ENCODE measurements at places on chromosomes 5 and 9.

DNA sequence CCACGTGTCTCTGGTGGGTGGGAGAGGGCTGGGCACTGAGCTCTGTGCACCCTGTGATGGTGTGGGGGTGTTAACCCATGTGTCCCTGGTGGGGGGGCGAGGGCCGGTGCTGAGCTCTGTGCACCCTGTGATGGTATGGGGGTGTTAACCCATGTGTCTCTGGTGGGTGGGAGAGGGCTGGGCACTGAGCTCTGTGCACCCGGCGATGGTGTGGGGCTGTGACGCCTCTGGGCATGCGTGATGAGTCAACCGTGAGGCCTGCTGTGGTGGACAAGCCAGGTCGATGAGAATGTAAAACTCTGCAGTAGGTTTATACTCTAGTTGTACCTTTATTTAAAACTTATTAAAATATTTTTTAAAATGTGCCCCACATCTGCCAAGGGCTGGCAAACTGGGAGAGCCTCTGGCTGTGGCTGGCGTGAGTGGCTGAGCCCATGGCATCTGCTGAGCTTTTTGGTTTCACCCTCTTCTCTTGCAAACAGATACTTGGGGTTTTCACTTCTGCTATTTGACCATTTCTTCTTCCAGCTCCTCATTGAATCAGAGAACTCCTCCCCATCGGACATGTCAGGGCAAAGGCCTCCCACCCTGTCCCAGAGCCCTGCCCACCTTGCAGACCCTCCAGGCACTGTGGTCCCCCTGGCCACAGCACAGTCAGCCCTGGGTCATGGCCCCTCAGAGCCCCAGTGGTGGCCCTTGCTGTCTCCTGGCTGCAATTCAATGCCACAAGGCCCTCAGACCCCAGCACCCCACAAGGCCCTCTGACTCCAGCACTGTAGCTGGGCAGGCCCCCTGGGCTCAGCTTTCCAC lies 18.5 kb upstream of the EXOC3 start:
- no peak for DNase-seq

DNA sequence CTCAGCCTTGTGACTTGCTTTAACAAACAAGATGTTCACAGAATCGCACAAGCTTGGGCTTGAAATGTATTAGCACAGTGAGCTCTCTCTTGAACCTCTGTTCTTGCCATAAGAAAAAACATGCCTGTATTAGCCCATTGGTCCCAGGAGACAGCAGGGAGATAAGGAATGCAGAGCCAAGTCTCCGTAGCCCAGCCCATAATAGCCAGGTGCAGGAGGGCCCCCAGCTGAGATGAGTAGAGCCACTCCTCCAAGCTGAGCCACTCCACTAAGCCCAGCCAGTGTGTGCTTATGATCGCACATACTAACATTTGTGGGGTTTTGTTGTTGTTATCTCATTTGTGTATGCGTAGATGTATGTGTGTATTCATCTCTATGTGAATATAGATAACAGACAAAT lies 21.6 kb upstream of the SVEP1 start:
- no peak for DNase-seq

DNA sequence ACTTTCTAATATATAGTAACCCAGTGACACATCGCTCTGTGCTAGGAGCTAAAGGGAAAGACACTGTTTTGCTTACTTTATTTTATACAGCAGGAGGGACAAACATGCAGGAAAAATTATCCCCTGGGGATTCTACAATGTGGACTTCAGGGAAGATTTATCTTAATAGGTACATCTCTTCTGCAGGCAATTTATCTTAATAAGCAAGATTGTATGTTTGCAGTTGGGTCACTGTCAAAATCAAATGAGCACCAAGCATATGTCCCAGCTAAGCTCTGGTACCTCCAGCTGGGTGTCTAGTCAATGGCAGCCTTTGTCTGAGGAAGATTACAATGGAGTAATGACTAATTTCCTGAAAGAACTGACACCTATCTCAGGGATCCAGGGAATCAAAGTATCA lies 309.9 kb upstream of the PANK3 start:
- DNase-seq = no peak

GRCh38 chr5:154334406-154335064 lies 111.3 kb upstream of the SAP30L start:
- DNase-seq = no peak

- DNase-seq = no peak
These were observed 3.0 kb downstream of the NKX2-5 start for GRCh38 chr5:173231996-173232498.

- DNase-seq = no peak
These were observed 104.6 kb downstream of the MTX3 start for GRCh38 chr5:79886456-79886855.

GRCh38 chr5:83513491-83513890 lies 41.9 kb downstream of the VCAN start:
- DNase-seq = no peak

DNA sequence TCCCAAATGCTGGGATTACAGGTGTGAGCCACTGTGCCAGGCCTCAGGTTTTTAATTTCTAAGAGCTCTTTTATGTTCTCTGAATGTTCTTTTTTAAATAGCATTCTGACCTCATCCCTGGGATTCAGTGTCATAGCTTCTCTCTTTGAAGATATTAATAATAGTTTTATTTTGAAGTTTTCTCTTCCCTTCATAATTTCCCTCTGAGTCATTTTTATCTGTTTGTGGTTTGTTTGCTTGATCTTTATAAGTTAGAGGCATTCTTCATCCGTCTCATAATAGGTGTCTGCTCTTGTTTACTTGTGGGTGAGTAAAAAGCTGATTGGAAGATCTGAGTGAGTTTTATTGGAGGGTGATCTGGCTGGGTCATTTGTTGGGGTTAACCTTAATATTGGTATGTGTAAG lies 12.5 kb upstream of the MAMDC2 start:
- DNase-seq = no peak

DNA sequence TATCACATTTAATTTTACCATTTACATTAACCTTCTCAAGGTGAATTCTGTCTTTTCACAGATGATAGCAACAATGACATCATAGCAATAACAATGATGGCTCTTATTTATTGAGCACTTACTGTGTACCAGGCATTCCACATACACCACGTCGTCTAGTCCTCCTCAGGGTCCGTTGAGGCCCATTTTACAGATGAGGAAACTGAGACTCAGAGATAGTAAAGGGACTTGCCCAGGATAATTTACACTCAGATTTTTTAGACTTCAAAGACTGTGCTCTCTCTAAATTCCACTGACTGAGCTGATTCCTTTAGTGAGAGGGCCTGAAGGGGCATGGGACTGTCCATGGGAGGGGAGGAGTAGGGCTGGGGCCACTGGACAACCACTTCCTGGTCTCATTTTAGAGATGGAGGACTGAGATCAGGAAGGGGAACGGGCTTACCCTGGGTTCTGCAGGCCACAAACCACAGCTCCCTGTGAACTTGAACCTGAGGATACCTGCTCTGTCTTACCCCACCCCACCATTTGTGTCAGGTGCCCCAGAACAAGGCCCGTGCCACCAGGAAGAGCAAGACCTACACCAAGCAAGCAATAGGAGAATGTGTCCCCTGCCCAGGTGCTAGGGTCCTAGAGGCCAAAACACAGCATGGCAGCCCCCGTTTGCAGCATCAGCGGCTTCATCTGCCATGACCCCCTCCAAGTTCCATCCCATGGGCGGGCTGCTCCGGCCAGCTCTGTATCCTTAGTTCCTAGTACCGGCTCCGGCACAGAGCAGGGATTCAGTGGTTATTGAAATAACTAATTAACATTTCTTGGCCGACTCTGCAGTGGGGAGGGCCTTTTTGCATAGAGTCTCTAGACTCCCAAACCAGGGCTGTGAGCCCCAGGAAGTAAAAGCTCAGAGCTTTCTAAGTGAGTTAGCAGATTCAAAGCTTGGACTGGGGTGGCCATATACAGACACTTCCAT lies 96.6 kb downstream of the RGS3 start:
- no peak for DNase-seq

DNA sequence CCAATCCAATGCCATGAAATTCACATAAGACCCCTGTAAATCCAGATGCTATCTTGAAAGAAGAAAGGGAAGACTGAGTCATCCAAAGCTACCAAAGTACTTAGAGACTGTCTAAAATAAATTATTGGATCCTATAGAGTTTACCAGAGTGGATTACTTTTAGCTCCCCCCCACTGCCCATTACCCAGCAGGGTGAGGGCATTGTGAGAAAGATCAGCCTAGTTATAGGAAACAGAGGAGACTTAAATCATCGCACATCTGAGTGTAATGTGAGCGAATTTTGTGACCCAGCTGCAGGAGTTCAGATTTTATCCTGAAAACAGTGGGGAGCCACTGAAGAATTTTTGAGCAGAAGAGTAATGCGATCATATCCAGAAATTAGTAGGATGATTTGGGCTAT lies 1.6 kb upstream of the ENHO start:
- no peak for DNase-seq

- DNase-seq = no peak
These were observed 34.4 kb downstream of the APC start for GRCh38 chr5:112772124-112772523.

GRCh38 chr5:167107684-167108083 lies 1183.8 kb upstream of the WWC1 start:
- no peak for DNase-seq

GRCh38 chr9:114452219-114453165 lies 52.8 kb downstream of the WHRN start:
- DNase-seq = no peak

DNA sequence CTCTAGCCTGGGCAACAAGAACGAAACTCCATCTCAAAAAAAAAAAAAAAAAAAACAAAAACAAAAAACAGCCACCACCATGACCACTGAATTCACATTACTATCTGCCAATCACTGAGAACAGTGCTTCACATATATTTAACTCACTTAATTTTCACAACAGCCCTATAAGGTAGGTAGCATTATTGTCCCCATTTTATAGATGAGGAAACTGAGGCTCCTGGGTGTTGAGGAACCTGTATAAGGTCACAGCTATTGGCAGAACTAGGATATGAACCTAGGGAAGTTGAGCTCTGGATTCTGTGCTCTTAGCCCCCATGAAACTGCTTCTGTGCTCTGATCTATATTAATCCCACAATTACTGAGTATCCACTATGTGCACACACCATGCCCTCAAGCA lies 283.7 kb downstream of the CRB2 start:
- DNase-seq = no peak

DNA sequence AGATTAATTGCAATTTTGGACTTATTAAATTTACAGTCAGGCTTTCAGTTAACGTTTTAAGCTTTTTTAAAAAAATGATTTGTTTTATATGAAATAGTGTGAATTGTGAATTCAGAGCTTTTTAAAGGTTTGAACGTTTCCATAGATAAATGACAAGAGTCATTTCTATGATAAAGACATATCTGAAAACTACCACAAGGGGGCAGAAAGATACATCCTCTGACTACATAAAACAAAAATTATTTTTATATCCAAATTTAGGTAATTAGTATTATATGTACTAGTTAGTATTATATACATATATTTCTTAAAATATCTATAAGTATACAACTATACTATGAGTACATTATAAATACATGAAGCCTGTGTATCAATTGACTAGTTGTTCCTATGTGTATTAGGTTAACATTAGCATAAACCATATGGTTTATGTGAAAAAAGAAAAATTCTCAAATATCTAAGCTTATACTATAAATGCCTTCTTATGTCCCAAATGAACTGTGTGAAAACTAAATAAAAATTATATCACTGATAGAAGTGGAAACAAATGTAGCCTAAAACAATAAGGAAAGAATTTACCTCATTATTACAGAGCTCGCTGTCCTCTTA lies 155.2 kb downstream of the MEF2C start:
- DNase-seq = peak; percentile 10

- DNase-seq = no peak
These were observed 6.1 kb upstream of the MOB3B start for GRCh38 chr9:27535701-27536118.

DNA sequence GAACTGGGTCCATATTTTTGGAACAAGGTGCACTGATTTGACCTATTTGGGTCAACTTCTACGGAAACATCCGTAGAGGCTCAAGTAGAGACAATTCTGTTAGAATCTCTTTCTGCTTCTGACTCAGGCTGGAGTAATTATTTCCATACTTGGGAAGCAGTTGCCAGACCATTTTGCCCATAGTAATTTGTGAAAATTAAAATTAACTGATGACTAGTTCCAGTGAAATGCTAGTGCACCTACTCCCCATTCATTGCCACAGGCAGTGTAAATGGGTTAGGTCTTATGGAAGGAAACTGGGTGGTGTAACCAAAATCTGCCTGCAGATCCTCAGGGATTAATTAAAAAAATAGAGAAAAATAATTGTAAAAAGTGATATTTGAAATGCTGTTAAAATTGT lies 201.1 kb downstream of the TENT4A start:
- DNase-seq = no peak

DNA sequence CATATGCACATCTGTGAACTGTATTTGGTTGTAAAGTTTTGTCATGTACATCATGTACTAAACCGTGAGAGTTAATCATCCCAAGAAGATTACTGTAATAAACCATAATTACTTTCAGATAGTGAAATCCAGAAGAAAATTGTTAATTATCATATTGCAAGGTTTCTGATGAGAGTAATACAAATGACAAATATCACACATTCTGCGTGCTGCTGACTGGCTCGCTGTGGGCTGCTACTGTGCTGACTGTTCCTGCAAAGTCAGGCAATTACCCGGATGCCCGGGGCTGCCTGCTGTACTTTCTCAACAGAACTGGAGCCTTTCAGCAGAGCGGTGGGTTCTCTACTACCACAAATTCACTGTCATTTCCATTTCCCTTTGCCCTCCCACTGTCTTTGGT lies 68.3 kb downstream of the SMARCA2 start:
- DNase-seq = no peak

DNA sequence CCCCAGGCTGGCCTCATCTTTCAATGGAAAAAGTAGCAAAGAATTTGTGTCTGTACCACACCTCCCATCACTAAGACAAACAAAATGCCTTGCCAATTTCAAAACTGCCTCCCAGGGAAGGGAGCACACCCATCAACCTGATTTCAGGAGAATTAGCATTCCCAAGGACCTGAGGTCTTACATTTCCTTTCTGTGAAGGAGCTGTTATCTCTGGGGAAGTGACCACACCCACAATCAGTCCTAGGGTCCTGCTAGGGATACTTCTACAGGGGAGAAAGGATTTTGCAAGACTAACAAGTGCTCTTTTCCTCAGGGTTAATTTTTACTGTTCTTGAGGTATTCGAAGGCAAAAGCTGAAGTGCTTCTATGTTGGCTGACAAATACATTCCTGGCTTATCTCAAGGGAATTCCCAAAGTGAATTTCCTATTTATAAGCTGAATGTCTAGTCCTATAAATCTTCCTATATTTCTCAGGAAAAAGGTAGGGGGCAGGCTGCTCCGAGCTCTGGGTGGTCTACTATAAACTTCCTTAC lies 97.4 kb upstream of the ITGA1 start:
- DNase-seq = no peak

All from NCI-H1048 (cell line).